ENCODE measurements at places on chromosomes 5 and 9.

GRCh38 chr9:115649991-115650472 lies 503.6 kb upstream of the PAPPA start:
- DNase-seq: no peak

- DNase-seq: no peak
Measured at GRCh38 chr5:81537905-81538547, 144.1 kb upstream of the ACOT12 start.

DNA sequence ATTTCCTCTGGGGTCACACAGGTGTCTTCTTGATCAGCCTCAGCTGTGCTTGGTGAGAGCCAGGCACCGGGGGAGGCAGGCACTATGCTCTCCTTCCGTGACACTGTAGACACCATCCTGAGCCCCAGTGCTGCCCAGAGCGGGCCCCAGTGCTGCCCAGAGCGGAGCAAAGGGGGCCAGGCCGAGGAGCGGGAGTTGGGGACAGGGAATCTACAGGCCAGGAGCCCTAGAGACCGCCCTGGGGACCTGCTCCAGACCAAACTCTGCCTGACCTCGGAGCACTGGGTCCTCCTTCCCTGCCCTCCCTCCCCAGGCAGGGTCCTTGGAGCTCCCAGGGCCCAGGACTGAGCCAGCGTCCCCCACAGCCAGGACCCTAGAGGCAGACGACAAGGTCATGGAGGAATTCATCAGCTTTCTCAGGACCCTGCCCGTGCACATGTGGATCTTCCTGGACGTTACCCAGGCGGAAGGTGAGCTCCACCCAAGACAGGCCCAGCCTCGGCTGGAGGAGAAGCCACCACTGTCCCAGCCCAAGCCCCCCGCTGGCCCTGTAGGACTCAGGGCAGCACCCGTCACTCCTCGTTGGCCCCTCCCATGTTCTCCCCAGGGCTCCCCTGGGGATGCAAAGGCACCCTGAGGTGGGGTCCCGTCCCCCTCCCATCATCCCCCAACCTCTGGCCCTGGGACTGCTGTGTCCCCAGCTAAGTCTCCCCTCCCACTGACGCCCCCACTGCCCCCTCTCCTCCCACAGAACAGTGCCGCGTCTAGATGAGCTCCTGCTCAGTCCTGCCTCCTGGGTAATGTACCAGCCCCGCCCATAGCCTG lies 30.2 kb downstream of the PAEP start:
- DNase-seq: no peak

DNA sequence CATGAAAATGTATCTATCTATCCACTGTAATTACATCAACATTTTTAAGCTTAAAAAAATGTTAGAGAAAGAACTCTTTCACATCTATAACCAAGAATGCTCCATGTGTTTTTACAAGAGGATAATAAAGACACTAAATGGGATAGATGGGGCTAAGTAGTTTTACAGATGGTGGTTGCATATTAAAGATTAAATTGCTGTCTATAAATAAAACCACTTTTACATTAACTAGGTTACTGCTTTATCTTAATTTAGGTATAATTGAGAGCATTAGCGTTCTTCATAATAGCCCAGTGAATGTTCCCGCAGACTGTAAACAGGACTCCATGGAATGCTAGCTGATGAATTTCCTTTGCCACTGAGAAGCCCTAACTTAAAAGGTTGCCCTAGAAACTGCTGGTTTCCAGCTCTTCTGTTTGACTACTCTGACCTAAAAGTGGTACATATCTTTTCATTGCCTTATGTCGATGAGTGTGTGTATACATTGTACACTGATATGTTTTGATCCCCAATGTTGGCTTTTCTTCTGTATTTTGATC lies 117.9 kb downstream of the SGCD start:
- no peak for DNase-seq

DNA sequence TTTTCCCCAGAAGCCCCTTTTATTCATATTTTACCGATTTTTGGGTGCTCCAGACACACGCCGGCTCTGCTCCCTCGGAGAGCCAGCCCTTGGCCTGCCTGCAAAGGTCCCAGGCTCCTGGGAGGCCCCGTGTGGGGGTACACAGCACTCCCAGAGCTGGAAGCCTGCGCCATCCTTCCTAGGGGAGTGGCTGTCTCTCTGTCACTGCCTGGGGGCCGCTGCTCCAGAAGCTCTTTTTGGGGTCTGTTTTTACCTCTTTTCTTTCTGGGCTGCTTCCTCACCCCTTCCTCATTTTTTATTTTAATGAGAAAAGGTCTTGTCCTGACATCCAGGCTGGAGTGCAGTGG lies 119.1 kb upstream of the COL5A1 start:
- DNase-seq: no peak

GRCh38 chr5:1105350-1106265 lies 6.3 kb downstream of the SLC12A7 start:
- DNase-seq: no peak

DNA sequence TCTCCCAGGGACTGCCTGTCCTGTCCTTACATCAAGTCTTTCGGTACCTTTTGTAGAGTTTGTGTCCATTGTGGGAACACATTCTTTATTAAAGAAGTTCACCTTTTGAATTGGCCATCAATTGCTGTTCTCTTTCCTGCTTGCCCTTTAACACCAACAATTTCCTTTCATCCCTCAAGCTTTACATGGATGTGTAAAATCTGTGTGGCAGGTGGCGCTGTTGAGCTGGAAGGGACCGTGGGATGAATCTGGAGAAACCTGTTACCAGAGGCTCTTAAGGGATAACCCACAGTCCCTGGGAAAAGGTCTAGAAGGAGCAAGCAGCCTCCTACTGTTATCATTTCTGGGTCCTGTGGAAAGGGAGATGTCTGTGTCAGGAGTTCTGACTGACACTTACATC lies 7.9 kb upstream of the ZFP62 start:
- DNase-seq: peak; percentile 94

DNA sequence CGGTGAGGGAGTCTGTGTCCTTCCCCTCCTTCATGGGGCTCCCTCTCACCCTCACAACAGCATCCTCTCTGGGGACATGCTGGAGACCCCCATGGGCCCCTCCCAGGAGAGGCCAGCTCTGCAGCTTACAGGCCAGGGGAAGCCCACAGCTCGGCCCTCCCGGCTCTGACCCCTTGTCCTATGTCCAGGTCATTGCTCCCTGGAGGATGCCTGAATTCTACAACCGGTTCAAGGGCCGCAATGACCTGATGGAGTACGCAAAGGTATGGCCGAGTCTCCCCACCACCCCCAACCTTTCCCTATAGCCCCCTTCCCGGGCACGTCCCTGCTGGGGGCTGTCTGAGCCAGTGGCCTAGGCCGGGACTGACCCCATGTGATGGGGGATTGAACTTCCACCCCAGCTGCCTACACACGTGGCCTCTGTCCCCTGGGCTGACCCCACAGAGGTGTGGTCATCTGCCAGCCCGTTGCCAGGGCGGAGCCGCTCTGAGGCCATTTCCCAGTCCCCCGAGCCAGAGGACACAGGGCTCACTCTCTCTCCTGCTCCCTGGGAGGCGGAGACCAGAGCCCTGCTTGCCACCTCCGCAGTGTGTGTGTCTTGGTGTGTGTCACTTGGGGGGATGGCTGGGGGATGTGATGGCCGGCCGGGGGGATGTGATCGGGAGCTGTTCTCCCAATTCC lies 21.9 kb downstream of the ASS1 start:
- DNase-seq: no peak

DNA sequence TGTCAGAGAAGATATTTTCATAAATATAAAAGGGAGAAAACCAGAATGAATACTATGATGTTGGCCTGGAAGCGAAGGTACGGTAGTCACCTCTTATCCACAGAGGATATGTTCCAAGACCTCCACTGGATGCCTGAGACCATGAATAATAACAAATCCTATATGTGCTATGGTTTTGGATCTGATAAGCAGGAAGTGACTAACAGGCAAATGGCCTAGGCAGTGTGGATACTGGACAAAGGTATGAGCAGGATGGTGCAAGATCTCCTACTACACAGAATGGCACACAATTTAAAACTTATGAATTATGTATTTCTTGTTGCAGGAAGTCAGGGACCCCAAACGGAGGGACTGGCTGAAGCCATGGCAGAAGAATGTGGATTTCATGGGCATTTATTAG lies 48.2 kb downstream of the ADAMTS12 start:
- no peak for DNase-seq

GRCh38 chr9:99187311-99187710 lies 34.4 kb downstream of the ALG2 start:
- DNase-seq: no peak

- no peak for DNase-seq
Measured at GRCh38 chr5:35847961-35848360, 8.7 kb upstream of the IL7R start.

GRCh38 chr9:134724202-134724911 lies 82.8 kb downstream of the COL5A1 start:
- DNase-seq: no peak

DNA sequence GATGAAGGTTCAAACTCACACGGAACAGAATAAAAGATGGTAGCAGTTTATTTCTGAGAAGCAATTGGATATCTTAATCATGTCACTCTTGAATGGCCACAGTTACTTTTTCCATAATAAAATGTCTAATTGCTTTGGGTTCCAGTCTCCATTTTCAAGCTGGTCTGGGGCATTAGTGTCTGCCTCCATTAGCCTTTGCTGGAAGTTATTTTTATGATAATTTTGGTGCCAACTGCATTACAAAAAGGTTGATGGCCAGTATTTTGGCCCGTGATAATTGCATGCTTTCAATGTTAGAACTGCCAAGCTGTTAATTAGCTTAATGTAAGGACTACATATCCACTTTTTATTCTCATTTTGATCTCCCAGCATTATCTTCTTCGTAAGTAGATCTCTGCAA lies 165.9 kb downstream of the SMC2 start:
- no peak for DNase-seq

DNA sequence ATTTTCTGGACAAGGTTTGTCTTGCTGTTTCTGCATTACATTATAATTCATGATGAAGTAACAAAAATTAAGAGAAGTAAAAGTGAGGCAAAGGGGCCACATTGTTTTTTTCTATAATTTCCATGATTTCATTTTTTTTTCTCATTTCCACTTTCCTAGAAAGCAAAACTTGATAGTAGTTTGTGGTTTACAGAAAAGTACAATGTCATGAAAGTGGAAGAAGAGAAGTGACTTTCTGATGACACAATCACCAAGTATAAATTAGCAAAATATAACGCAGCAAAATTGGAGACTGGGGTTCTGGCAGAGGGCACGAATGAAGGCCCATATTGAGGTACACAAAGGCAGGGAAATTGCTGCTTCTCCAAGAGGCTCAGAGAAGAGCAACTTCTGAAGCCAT lies 5.0 kb upstream of the IFNA14 start:
- no peak for DNase-seq

- DNase-seq: no peak
Measured at GRCh38 chr9:133048595-133048994, 13.2 kb upstream of the CEL start.

- peak; percentile 7 for DNase-seq
Measured at GRCh38 chr5:34957857-34958690, 28.7 kb downstream of the DNAJC21 start.
